ENCODE measurements at places on chromosomes 4 and X.

DNA sequence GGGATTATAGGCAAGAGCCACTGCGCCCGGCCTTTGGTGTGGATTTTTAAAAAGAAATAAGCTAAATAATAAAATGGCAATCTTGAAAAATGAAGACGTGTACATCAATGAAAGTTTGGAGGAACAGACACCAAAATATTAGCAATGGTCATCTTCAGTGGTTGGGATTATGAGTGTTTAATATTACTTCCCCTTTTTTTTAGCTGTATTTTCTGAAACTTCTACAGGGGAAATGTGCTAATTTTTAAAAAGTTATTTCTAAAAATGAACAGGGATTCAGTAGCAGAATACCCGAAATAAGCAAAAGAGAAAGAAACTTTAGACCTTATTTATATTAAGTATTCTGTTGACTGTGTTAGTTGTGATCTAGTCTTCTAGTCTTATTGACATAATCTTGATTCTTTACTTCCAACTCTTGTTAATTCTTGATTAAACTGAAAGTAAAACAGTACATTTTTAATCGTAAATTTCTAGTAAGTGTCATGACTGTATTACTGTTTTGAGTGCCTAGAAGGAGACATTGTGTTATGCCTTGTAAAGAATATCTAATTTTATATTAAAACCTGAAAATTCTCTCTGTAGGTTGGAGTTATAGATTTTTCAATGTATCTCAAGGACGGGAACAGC lies 51.3 kb downstream of the RUFY3 start:
- peak; percentile 49 for DNase-seq

DNA sequence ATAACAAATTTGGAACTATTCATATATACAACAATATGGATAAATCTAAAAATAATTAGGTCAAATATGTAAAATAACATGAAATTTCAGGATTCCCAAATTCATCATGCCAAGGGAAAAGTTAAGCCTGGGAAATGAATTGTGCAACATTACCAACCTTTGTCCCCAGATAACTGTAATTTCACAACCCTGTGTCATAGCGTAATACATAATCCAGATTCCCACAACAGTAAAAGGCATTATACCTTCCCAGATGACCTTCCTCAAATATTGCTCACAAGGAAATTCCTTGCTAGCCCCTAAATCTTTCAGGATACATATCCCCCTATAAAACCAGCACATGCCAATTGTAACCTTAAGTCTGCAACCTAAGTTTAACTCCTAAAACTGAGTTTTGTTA lies 32.9 kb upstream of the RAB40A start:
- DNase-seq = no peak

- no peak for DNase-seq
Observed at GRCh38 chr4:112277220-112277619, 8.5 kb downstream of the TIFA start.

GRCh38 chr4:87103691-87104187 lies 116.7 kb downstream of the KLHL8 start:
- no peak for DNase-seq

- DNase-seq = peak; percentile 92
Observed at GRCh38 chr4:83285055-83285407, 433 bp upstream of the COQ2 start.

- no peak for DNase-seq
Observed at GRCh38 chr4:1973218-1973617, 35.6 kb downstream of the NELFA start.

GRCh38 chrX:135309430-135309923 lies at the start of gene ETDC:
ETDC (plus strand) TSS chrX:135309480; CDS start chrX:135309480, 0 bp downstream.
- no peak for DNase-seq

DNA sequence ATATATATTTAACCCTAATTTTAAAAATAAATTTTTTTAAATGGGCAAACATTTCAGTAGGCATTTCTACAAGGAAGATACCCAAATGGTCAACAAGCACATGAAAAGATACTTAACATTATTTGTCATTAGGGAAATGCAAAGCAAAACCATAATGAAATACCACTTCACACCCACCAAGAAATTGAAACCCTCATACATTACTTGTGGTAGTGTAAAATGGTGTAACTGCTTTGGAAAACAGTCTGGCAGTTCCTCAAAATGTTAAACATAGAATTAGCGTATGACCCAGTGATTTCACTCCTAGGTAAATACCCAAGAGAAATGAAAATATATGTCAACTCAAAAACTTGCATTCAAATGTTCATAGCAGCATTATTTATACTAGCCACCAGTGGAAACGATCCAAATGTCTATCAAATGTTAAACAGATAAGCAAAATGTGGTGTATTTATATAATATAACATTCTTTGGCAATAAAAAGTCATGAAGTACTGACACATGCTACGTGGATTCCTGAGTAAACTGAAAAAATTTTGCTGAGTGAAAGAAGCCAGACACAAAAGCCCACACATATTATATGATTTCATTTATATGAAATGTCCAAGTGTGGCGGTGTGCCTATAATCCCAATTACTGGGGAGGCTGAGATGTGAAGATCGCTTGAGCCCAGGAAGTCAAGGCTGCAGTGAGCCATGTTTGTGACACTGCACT lies 16.6 kb downstream of the TRIM2 start:
- no peak for DNase-seq

- no peak for DNase-seq
Observed at GRCh38 chr4:46389301-46389775, 590 bp downstream of the GABRA2 start.

DNA sequence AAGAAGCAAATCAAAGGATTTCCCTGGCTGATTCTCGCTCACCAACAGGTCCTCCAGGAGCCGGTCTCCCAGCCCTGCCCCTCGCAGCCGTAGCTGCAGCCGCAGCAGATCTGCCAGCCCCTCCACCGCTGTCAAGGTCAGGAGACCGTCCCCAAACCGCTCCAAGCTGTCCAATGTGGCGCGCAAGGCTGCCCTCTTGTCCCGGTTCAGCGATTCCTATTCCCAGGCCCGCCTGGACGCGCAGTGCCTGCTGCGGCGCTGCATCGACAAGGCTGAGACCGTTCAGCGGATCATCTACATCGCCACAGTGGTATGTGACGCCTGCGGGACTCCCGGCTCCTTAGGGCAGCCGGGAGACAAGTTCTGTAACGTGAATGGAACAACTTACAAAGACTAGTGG lies 25.6 kb downstream of the SPATA18 start:
- DNase-seq = no peak

GRCh38 chr4:8394061-8394519 lies 46.4 kb downstream of the ACOX3 start:
- DNase-seq = no peak

DNA sequence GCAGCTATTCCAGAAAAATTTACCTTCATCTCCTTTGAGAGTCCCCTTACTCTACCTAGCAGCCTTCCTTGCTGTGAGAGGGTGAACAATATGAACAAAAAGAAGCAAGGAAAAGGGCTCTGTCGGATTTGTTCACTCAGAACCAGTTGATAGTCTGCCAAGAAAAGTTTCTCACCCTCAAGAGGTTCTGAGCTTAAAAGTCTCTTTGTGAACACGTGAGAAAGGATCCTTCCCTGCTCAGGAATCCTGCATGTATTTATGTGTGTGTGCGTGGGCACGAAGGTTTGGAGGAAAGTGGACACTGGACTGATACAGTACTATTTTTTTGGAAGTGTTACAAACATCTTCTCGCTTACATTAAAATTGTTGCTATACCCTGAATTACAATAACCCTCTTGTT lies 178.6 kb upstream of the JADE1 start:
- no peak for DNase-seq

DNA sequence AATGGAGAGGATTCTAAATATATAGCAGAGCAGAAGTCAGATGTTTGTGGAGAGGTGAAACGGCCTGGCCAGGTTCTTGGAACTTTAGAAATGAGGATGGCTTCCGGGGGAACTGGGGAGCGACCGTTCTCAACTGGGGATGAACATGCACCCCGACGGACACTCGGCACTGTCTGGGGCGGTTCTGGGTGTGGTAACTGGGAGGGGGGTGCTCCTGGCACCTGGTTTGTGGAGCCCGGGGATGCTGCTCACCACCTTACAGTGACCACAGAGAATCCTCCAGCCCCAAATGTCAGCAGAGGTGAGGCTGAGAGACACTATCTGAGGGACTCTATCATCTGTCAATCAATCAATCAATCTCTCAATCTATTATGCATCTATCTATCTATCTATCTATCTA lies 69.0 kb upstream of the PPP2R3B start:
- DNase-seq = no peak

GRCh38 chrX:65493431-65493830 lies 41.2 kb downstream of the LAS1L start:
- no peak for DNase-seq

- DNase-seq = no peak
Observed at GRCh38 chr4:78185117-78185516, 128.0 kb downstream of the FRAS1 start.

DNA sequence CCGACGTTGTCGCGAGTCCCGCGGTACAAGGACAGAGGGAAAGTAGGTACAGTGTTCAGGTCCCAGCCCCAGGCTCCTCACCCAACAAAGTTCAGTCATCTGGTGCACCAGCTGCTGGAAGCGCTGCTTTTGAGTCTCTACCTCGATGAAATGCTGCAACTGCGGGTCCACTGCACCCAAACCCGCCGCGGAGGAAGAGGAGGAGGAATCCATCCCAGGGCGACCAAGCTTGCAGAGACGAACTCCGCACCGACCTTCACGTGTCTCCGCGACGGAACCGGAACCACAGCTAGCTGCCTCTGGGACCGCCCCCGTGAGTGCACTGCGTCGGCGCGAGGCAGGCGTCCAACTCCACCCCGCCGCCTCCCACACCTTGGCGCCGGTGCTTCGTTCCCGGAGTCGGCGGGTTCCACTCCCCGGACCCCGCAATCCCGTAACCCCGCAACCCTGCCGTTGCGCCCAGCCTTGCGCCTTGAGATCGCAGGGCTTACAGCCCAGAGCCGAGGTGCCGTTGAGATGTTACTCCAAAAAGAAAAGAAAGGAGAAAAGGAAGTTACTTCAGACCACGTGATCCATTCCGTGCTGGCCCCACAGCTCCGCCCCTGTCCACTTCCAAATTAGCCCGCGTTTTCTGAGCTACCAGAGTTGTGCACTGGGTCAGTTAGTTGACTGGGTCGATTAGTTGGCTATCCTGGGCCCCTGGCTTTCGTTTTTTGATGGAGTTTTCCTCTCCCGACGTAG lies at the start of gene TIMM8A:
TSS of gene TIMM8A (minus strand) at position 291 of the 741 bp plus-strand sequence. CDS start at position 213, 78 bp downstream.
- DNase-seq = peak; percentile 41

DNA sequence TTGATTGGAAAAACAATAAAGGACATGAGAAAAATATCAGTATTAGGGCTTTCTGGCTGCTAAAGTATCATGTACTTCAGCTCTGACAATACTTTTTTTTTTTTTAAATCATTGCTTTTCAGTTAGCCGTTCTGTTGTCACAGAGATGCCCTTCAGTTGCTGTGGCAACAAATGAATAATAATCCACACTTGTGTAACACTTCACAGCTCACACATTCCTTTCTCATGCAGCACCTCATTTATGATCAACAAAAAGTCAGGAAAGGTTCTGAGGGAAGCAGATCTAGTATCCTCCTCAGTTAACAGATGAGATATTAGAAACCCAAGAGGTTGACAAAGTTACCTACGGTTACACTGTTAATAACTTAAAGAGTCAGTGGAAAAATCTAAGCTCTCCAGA lies 444.2 kb upstream of the SLIT2 start:
- no peak for DNase-seq

- DNase-seq = no peak
Observed at GRCh38 chr4:141912831-141913230, 276.4 kb downstream of the IL15 start.

DNA sequence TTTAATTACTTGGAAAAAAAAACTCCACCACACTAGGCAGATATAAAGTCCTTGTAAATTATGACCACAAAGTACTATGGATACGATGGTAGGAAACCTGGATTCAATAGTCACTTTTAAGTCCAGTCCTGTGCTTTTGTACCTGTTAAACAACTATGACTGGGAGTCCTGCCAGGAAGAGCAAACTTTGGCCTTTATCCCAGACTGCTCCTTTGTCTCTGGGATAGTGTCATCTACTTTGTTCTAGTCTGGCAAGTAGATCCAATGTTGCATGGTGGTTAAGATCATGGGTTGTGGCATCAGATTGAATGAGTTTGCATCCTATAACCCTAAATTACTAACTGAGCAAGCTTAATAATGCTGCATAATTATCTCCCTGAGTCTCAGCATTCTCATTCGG lies 175.3 kb upstream of the FGF13 start:
- no peak for DNase-seq

GRCh38 chrX:37350034-37350365 lies 836 bp downstream of the PRRG1 start:
- no peak for DNase-seq

All from AML-193 (cell line).